ENCODE measurements at places on chromosomes 7 and 10.
A peak's percentile ranks its signal among the peaks of the same experiment; 100 is the strongest.

- DNase-seq = no peak
These were observed 8.8 kb downstream of the DCLRE1C start for GRCh38 chr10:14945108-14945507.

GRCh38 chr10:33618196-33618595 lies 283.7 kb upstream of the NRP1 start:
- no peak for DNase-seq

DNA sequence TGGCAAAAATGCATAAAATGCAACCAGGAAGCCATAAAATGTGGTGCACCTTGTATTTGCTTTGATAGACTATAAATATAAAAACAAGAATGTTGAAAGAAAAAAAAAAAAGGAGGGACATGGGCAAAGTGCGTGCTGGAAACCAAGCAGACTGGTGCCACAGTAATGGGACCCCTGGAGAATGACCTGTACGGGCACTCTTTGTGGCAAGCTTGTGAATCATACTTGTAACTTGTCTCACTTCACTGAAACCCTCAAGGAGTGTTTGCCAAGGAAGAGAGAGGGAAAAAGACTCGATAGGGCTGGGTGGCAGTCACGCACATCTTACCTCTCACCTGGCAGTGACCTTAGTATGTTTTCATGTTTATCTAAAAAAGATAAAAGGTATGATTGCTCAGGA lies 1183.6 kb downstream of the GATA3 start:
- no peak for DNase-seq

- no peak for DNase-seq
These were observed 18.0 kb downstream of the ECHDC3 start for GRCh38 chr10:11760151-11760550.

DNA sequence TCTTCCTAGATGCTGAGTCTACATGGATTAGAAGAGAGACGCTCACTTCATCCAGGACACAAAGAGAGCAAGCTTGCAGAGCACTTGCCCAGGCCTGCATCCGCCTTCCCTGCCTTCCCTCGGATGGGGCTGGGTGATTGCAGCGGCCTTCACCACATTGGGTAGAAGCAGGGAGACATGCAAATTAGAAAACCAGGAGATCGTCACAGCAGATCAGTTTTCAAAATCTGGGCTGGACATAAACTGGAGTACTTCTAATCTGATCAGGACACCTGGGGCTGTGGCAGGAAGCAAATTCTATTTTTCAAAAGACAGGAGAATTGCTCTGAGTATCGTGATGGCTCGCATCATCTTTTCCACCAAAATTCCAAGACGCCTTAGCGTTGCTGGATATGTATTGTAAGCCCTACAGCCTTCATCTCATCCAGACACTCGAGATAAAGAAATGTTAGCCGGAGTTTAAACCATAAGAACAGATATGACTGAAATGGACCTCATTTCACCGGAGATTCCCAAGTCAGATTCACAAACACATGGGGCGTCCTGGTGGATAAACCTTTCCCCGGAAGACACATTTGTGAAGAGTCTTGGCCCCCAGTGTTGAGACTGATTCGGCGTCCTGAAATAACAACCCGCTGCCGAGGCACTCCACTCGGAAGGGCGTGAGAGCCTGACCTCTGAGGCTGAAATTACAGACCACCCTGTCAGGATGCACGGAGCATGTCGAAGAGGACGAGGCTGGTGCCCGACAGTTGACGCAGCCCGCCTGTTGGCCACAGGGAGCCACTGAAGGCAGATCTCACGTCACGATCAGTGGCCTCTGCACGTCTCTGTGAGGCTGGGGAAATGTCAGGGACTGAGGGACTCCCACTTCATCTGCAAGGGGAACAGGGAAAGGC lies 91.2 kb upstream of the PARD3 start:
- DNase-seq = peak; percentile 74

Data from brain pericyte (primary cell).